Pancreas (tissue), 10 donors: ENCODE measurements at places on chromosomes 5 and 9.

DNA sequence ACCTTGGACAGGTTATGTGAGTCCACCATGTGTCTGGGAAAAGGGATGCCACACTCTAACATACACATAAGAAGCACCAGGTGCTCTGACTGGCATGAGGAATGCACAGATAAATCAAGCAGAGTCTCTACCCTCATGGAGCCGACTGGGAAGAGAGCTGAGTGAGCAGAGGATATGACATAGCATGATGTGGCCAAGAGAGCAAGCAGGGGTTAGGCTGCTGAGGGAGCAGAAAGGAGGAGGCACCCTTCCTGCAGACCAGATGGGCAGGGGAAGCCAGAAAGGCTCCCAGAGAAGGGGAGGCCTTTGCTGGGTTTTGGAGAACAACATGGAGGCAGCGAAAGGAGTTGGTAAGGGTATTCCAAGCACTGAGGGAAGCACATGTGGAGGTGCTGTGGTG, 223.1 kb downstream of the GNA14 start:
- no peaks in the 10 kb centered on the region for H3K27me3 ChIP-seq
- H3K36me3 ChIP-seq = no peaks in the 10 kb centered on the region
- H3K4me3 ChIP-seq = no peak overlapping the region
- peaks cover 6% of the 10 kb centered on the region for H3K4me1 ChIP-seq
- DNase-seq = no peak

DNA sequence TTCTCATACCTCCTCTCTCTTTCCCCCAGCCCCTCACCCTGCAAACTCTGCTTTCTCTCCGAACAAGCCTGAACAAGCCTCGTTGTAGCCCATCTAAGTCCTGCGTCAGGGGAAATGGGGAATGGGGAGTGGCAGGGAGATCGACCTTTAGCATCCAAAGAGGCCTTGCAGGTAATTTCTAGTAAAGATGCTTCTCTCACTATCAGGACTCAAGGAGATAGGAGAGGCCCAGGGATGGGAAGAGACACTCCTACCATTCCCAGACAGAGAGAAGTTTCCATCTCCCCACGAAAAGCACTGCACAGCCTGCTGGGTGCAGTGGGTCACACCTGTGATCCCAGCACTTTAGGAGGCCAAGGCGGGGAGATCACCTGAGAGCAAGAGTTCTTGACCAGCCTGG, 44.4 kb upstream of the CTNNA1 start:
- H3K36me3 ChIP-seq = no peaks in the 10 kb centered on the region
- no peak overlapping the region for H3K27ac ChIP-seq
- no peak for DNase-seq

GRCh38 chr9:130768265-130768664, 66.8 kb upstream of the ABL1 start:
- no peaks in the 10 kb centered on the region for H3K36me3 ChIP-seq
- H3K4me3 ChIP-seq = no peak overlapping the region
- no peaks in the 10 kb centered on the region for H3K4me1 ChIP-seq
- peak overlapping the region; percentile 17 for H3K27ac ChIP-seq

GRCh38 chr9:113454914-113455761, 8.4 kb upstream of the RGS3 start:
- H3K36me3 ChIP-seq = no peaks in the 10 kb centered on the region
- H3K4me3 ChIP-seq = no peak overlapping the region
- no peaks in the 10 kb centered on the region for H3K27me3 ChIP-seq
- peak; percentile 48 for DNase-seq

GRCh38 chr9:134781591-134782302, 98.9 kb upstream of the FCN2 start:
- H3K4me3 ChIP-seq = no peak overlapping the region
- DNase-seq = no peak
- H3K4me1 ChIP-seq = no peaks in the 10 kb centered on the region
- H3K27me3 ChIP-seq = peaks cover 2% of the 10 kb centered on the region

DNA sequence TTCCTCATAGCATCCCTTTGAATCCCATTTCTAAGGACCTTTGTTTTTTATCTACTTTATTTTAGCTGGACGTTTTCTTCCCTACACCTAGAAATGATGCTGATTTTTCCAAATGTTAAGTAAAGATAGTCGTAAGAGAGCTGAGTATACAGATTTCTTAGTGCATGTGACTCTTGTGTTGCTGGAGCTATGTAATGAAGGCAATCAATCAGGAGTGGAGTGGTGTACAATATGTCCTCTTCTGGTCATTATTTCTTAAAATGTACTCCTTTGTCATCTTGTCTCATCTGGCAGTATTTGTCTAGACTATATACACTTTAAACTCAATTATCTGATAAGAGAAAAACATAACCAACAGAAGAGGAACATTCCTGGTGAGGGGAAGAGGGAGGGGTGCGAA, 13.5 kb downstream of the GAPT start:
- H3K4me1 ChIP-seq = no peaks in the 10 kb centered on the region
- no peaks in the 10 kb centered on the region for H3K36me3 ChIP-seq
- no peak overlapping the region for H3K4me3 ChIP-seq
- H3K27me3 ChIP-seq = no peaks in the 10 kb centered on the region
- H3K27ac ChIP-seq = no peak overlapping the region
- no peak for DNase-seq

DNA sequence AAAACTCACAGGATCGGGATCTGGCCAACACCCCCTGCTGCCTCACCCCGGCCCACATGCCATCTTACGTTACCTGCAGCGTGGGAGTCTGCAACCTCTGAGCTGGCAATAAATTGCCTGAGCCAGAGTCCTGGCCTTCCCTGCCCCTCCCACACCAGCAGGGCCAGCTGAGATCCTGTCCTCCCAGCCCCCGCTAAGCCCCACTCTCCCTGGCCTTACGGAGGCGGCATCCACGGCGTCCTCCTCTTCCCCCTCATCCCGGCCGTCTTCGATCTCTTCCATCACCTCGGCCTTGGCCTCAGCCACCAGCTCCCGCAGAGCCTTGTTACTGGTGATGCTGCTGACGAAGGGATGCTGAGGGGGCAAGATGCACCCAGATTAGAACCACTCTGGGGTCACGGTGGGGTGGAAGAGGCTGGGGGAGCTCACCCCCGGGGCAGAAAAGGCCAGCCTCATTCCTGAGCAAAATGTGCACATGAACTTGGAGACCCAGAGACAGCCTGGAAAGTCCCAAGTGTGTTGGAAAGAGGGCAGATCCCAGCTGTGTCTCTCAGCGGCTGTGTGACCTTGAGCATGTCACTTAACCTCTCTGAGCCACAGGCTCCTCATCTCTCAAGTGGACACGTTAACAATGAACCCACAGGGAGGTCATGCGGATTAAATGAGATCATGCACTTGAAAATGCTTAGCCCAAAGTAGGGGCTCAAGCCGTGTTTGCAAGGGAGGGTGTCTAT, 89.9 kb upstream of the FBXW11 start:
- no peak for DNase-seq
- H3K27me3 ChIP-seq = no peaks in the 10 kb centered on the region
- no peak overlapping the region for H3K4me3 ChIP-seq
- H3K4me1 ChIP-seq = no peaks in the 10 kb centered on the region
- no peaks in the 10 kb centered on the region for H3K36me3 ChIP-seq

GRCh38 chr5:40999142-40999541, 72.0 kb downstream of the MROH2B start:
- H3K27ac ChIP-seq = no peak overlapping the region
- H3K36me3 ChIP-seq = no peaks in the 10 kb centered on the region
- H3K4me3 ChIP-seq = no peak overlapping the region
- no peak for DNase-seq

GRCh38 chr9:89813482-89813881, 208.7 kb downstream of the GADD45G start:
- H3K4me3 ChIP-seq = no peak overlapping the region
- DNase-seq = no peak

DNA sequence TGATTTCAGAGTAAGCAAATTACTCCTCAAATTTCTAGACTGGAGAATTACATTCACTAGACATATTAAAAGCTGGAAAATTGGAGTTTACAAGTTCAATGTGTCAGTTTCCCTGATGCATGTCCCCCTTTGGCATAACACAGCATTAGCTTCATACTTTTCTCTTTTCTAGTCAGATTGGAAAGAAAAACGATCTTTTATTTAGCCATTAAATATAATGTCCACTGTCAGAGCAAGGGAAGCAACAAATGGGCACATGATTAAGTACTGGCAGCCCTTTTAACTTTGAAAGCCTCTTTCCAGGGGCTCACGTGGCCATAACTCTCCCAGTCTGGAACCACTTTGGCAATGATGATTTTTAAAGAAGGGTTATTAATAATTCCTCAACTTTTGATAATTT, 203.3 kb downstream of the KCNN2 start:
- no peaks in the 10 kb centered on the region for H3K36me3 ChIP-seq
- no peak for DNase-seq
- H3K27ac ChIP-seq = no peak overlapping the region
- H3K27me3 ChIP-seq = no peaks in the 10 kb centered on the region
- H3K4me3 ChIP-seq = no peak overlapping the region

- no peaks in the 10 kb centered on the region for H3K36me3 ChIP-seq
- no peaks in the 10 kb centered on the region for H3K4me1 ChIP-seq
- DNase-seq = no peak
- no peaks in the 10 kb centered on the region for H3K27me3 ChIP-seq
- no peak overlapping the region for H3K27ac ChIP-seq
Observed at GRCh38 chr9:121156263-121156731, 45.4 kb downstream of the RAB14 start.

DNA sequence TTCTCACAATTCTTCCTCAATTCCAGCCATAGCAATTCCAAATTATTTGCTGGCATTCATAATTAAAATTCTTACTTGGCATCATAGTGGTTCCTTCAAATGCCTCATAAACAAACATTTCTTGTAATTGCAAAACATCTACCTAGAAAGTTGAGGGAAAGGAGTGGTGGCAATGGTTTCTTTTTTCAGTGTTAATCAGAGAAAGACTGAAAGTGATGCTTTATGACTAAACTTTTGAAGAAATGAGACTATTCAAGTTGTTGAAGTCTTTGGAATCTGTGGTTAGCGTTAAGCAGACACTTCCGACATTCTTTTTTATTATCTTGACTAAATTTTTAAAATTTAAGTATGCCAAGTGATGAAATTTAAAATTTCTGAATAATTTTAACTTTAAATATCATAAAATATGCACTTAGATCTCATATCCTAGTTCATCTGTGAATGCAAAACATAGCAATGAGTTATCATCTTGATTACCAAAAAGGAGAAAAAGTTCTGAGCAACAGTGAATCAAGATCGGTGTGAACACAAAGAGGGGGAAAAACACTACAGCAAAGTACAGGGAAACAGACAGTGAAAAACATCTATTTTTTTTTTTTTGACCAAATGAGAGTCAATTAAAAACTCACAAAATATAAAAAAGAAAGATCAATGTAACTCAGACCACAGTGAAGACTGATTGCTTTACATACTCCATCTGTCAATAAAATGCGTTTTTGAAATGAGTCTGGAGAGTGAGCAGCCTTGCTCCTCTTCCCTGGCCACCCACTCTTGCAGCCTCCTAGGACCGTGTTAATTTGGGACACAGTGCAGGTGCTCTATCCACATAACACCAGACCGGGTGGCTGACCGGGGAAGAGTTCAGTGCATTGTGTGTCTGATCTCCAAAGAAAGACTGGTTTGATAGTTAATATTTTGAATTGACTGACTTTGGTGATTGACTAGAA, 20.6 kb upstream of the IL7R start:
- no peak overlapping the region for H3K27ac ChIP-seq
- H3K27me3 ChIP-seq = no peaks in the 10 kb centered on the region
- no peak for DNase-seq
- H3K4me3 ChIP-seq = no peak overlapping the region
- no peaks in the 10 kb centered on the region for H3K36me3 ChIP-seq
- H3K4me1 ChIP-seq = no peaks in the 10 kb centered on the region

GRCh38 chr5:178432421-178433272, 157.5 kb downstream of the COL23A1 start:
- no peaks in the 10 kb centered on the region for H3K36me3 ChIP-seq
- no peak overlapping the region for H3K27ac ChIP-seq
- no peak overlapping the region for H3K4me3 ChIP-seq
- DNase-seq = no peak
- no peaks in the 10 kb centered on the region for H3K4me1 ChIP-seq
- no peaks in the 10 kb centered on the region for H3K27me3 ChIP-seq

DNA sequence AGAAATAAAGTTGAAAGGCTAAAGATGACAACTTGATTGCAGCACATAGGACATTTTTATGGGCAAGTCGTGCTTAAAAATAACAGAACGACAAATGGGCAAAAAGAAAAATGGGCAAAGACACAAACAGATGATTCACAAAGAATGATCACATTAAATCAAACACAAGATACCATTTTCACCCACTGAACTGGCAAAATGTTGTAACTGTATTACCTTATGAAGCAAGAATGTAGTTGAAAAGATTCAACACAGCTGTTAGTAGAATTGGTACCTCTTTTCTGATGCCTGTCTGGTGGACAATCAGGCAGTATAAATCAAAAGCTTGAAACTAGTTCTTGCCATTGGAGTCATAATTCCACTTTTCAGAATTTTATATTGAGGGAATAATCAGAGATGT, 81.0 kb upstream of the PALM2AKAP2 start:
- no peak overlapping the region for H3K27ac ChIP-seq
- H3K27me3 ChIP-seq = no peaks in the 10 kb centered on the region

DNA sequence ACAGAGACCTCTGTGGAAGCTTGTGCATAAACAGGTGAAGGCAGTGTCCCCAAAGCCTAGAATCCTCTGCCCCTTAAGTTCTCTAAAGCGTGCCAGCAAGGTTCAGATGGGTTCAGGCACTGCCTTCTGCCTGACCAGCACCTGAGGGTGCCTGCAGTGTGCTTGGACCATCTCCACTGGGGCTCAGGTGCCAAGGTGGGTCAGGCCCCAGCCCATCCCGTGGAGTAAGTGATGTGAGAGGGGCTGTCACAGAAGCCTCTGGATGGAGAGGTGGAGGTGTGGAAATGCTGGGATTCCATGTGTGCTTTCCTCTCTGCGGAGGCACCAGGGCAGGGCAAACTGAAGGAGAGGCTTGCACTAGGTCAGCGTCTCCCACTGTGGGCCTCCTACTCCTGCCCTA, 118.5 kb downstream of the DAB2IP start:
- H3K36me3 ChIP-seq = peaks cover 3% of the 10 kb centered on the region
- H3K27me3 ChIP-seq = no peaks in the 10 kb centered on the region
- peak; percentile 22 for DNase-seq
- no peak overlapping the region for H3K27ac ChIP-seq
- no peak overlapping the region for H3K4me3 ChIP-seq
- H3K4me1 ChIP-seq = peaks cover 11% of the 10 kb centered on the region

DNA sequence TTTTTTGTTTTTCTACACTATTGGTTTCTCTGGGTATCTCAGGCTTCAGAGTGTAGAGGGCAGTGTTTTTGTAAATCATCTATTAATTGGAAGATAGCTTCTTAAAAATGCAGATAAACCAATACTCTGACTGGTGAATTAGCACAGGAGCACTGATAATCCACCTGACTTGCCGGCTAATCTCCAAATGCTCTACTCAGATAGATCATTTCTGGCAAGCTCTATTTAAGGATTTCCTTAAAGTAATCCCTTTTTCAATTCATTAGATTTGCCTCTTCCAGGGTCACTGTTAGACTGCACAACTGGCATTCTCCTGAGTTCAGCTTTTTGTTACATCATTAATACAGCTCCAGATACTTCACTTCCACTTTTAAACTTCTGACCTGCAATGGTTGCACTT, 1390.3 kb upstream of the NUDT12 start:
- no peaks in the 10 kb centered on the region for H3K27me3 ChIP-seq
- no peak overlapping the region for H3K27ac ChIP-seq
- H3K36me3 ChIP-seq = no peaks in the 10 kb centered on the region
- H3K4me3 ChIP-seq = no peak overlapping the region
- no peaks in the 10 kb centered on the region for H3K4me1 ChIP-seq
- DNase-seq = no peak

- H3K4me1 ChIP-seq = no peaks in the 10 kb centered on the region
- no peaks in the 10 kb centered on the region for H3K27me3 ChIP-seq
- no peak overlapping the region for H3K4me3 ChIP-seq
- H3K27ac ChIP-seq = no peak overlapping the region
Observed at GRCh38 chr5:159768243-159768642, 148.0 kb upstream of the ADRA1B start.
